ENCODE measurements at places on chromosomes 13 and 19.

DNA sequence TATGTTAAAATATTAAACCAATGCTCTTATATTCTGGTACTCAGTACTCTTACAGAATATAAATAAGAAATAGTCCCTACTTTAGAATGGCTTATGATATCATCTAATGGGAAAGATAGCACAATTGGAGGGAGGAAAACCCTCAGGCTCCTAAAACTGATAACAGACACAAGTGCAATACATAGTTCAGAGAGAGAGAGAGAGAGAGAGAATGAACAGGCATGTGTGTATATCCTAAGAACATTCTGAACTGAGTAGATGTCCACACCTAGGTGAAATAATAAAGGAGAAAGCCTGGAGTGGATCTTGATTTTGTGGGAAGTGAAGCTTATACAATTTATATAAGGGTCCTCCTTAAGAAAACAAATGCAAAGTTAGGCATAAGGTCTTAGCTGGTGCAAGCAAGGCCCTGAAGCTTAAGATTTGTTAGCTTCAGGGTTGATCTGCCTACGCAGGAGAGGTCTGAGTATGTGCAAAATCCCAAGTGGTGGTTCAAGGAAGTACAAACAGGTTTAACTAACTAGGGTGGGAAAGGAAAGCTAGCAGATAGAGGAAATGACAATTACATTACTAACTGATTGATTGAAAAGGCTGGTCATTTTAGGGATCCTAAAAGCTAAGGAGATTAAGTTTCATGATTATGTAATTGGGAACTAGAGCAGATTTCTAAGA, 53.3 kb downstream of the SOX21 start:
- no peak for DNase-seq

GRCh38 chr13:46490129-46490528, 62.8 kb upstream of the LRCH1 start:
- DNase-seq, result no peak

DNA sequence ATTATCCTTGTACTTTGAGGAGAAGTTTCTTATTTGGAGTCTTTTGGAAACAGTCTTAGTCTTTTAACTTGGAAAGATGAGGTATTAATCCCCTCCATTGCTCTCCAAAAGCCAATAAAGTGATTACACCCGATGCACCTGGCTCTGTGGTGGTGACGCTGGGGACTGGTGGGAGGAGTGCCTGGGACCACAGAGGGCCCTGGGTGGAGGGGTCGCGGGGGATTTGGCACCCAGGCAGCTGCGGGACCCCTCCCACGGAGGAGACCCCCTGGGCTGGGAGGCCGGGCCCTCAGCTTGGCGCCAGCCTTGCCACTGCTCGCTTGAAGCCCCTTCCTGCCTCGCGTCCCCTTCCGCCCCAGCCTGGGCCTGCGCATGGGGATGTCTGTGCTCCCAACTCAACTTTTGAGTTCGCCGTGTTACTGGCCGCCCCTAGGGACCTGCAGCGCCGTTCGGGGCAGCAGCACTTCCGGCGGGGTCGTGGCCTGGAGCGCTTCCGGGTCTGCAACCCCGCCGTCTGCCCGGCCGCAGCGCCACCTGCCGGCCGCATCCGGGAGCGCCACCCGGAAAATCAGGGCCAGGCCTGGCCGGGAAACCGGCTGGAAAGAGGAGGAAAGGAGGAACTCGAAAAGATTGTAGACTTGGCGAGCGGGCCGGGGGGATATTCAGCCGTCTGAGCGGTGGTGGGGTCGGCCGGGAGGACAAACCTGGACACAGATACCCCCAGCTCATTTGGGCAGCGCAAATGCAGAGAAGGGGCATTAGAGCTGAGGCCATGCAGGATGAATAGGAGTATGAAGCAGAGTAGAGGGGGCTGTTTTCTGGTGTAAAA, 8.4 kb downstream of the PEAK3 start:
- peak; percentile 65 for DNase-seq

DNA sequence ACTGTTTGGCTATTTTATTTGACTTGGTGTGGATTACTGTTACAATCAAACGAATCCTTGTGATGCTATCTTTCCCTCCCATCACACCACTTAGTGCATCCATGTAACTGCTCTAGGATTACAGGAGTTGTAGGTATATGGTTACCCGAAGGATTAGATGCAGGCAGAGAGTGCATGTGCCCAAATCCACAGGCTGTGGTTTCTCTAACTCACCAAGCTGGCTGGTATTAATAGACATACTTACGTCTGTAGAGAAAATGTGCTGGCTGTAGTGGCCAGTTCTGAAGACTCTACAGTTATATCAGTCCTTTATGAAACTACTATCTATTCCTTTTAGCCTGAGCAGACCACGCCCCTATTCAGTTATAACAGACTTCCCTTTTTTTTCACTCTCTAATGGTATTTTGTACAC, 1.1 kb upstream of the HMGB1 start:
- DNase-seq, result no peak

DNA sequence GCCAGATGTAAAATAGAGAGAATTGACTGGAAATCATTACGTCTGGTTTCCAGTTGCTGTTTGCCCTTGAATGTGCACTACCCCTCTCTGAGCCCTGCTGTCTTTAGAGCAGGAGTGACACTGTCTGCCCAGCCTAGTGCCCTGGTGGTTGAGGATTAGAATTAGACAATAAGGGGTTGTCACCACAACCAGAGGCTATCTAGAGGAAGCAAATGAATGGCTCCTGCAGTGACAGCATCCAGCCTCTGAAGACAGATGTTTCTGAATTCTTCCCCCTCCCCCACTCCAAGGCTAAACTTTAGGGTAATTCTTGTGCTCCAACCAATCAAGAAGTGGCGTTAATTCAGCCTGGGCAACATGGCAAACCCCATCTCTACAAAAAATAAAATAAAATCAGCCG, 2.0 kb downstream of the RAB8A start:
- no peak for DNase-seq

DNA sequence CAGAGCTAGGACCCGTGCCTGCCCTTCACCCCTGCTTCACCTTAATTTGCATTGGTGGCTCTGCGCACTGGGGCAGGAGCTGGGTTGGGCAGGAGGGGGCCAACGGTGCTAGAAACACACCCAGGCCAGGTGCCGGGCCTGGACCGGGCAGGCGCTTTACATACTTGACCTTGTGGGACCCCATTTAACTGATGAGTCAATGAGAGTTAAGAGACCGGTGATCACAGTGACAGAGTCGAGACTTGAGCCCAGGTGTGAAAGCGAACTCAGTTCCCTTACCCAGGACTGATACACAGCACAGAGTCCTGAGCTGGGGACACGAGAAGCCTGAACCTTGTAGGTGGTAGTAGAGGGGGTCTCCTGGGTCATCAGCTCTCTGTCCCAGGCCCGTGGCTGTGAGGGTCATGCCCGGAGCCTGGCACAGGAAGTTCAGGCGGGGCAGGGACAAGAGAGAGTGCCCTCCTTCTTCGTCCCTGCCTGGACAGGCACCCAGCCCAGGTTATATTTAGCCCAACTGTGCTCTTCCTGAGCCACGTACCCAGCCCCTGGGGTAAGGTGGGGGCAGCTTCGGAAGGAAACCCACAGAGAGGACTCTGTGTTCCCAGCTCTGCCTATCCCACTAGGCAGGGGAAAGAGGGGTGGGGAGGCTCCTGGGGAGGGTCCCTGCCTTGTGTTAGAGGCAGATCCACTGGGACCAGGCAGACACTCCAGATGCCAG, 1.9 kb downstream of the PRX start:
- DNase-seq, result no peak
